ENCODE measurements at places on chromosomes 11 and 22.

GRCh38 chr11:134659882-134660281 lies 247.8 kb upstream of the B3GAT1 start:
- DNase-seq = no peak

DNA sequence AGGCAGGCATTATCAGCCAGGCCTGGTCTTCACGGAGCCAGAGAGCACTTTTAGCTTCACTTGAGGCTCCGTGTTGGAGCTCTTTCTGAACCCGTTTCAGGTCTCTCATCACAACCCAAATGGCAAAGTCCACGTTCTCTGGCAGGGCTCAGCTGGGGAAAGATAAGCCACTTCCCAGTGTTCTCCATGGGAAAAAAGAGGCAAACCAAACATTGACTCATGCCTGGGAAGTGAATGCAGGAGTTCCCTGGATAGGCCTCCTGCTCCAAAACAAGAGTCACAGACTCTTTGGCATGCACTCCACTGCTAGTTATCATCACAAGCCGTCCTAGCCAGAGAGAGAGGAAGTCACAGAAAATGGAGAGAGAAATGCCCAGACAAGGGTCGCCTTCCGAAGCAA lies 11.6 kb downstream of the OPCML start:
- DNase-seq = no peak

- no peak for DNase-seq
Measured at GRCh38 chr11:61589961-61590360, 9.1 kb upstream of the SYT7 start.

DNA sequence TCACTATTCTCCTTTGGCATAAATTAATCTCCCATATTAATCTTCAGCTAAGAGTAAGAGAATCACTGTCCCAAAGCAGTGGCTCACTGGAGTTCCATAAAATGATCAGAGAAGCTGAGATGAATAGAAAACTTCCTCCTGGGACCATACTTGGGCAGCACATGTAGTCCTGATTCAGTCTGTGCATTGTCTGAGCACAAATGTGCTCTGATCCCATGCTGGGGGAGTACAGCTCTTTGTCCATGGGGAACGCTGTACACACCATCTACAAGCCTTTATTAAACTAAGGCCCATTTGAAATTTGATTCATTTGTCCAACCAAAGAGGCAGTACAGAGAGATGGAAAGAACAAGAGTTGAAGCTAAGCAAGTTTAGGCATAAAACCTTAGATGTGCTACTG lies 147.4 kb upstream of the PGR start:
- no peak for DNase-seq

GRCh38 chr22:40322021-40322420 lies 24.3 kb upstream of the ADSL start:
- no peak for DNase-seq

DNA sequence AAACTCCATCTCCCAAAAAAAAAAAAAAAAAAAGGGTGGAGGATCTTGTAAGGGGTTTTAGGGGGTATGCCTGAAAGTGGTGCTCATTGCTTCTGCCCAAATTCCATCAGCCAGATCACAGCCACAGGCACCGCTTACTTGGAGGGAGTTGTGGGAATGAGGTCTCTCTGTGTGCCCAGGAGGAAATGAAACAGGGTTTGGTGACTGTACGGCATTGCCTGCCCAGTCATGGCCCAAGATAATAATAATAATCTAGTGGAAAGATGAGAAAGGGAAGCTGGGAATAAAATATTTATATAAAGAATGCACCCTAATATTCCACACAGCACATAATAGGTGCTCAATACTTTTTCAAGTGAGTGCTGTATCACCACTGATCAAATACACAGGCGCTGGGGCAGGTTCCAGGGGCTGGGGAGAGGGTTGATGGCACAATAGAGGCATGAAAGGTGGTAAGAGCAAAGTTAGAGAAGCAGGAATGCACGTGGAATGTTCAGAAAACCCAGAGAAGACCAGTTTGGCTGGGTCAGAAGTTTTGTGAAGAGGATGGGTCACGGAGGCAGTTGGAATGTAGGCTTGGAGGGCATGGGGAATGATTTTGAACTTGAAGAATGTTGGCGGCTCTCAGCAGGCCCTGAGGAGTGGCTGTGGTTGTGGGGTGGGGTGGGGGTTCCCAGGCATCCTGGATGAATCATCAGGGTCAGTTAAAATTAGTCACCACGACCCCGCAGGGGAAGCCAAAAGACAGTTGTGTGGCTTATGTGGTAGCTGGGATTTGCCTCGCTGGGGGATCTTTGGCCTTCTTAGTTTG lies 12.5 kb upstream of the MB start:
- DNase-seq = no peak

- no peak for DNase-seq
Measured at GRCh38 chr11:78085972-78086371, 6.3 kb upstream of the NDUFC2 start.

GRCh38 chr11:19239039-19239438 lies 1.7 kb downstream of the E2F8 start:
- no peak for DNase-seq

DNA sequence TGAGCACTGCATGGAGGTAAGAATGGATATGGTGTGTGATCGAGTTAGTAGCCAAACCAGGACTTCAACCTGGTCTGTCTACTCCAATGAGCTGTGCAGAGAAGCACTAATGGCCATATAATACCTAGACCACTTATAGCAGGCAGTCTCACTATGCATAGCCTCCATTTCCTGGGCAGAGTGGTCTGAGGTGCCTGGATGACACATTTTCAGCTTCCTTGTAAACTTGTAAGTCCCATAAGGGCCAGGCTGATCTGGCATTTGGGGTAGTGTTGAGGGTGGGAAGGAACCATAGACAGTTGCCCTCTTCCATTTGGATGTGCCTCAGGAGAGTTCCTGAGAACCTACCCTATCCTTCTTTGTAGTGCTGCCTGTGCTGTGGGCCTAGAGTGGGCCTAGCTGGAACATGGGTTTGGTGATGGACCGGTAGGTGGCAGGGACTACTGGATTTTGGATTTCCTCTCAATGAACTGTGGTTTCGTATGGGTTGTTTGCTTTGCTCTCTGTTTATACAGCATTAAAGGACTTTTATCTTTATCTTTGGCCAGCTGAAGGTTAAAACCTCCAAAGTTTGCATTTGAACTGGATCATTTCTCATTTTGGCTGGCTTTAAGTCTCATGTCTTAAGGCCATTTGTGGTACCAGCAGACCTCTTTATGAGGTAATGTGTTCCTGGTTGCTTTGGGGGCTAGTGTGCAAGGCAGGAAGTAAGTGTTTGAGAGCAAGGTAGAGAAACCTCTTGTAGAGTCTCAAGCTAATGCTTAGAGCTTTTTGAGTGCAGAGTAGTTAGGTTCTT lies 86.9 kb downstream of the STIM1 start:
- no peak for DNase-seq

DNA sequence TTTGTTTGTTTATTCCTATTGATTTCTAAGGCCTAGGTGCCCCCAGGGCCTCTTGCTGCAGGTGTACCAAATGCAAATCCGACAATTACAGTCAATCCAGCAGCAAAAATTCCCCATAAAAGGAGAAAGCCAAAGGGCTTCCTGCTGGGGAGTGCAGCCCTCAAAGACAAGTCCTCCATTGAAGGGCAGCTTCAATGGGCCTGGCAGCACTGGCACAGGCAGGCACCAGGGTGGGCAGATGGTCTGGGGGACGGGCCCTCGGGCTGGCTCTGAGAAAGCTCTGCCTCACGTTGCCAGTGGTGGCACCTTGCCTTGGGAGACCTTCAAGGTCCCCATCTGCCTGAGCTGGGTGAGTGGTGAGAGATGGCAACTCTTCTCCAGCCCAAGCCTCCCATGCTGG lies 128.0 kb downstream of the DSCAML1 start:
- no peak for DNase-seq

- DNase-seq = no peak
Measured at GRCh38 chr11:112421879-112422278, 161.2 kb upstream of the PLET1 start.

GRCh38 chr11:36638556-36638955 lies 40.5 kb upstream of the RAG2 start:
- DNase-seq = no peak

GRCh38 chr11:44701276-44701675 lies 25.5 kb upstream of the TSPAN18 start:
- no peak for DNase-seq

DNA sequence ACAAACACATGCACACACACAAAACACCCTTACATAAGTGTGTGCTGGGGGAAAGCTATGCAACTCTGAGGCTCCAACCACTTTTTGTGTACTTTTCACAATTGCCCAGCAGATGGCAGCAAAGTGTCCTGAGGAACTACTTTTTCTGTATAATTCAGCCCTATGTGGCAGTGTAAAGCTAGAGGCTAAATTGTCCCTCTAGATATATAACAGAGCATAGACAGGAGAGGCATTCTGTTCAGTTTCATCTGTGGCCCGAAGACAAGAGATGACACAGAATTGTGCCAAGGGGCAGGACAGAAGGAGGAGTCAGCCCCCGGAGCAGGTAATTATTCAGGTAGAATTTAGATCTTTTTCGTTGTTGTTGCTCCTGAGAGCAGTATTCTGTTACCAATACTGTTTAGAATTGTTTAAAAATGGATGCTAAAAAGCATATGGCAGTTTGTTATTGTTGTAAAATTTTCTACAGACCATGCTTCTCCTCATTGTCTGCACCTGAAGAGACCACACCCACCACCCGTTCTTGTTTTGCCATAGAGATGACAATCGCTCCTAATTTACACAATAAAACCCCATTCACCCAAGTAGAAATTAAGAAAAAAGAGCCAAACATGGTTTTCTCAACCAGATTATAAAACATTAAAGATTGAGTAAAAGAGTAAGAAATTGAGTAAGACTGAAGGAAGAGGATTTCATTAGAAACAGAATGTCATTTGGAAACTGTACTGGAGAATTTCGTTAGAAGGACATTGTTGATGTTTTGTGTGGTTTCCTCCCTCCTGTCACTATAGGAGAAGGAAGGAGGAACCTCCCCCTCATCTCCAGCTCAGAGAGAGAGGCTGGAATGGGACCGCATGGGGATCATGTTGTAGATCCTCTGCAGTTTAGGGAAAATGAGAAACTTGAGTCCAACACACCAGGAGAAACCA lies 14.5 kb upstream of the MS4A7 start:
- peak; percentile 34 for DNase-seq

- DNase-seq = no peak
Measured at GRCh38 chr22:23877566-23877965, 16.6 kb upstream of the MIF start.

DNA sequence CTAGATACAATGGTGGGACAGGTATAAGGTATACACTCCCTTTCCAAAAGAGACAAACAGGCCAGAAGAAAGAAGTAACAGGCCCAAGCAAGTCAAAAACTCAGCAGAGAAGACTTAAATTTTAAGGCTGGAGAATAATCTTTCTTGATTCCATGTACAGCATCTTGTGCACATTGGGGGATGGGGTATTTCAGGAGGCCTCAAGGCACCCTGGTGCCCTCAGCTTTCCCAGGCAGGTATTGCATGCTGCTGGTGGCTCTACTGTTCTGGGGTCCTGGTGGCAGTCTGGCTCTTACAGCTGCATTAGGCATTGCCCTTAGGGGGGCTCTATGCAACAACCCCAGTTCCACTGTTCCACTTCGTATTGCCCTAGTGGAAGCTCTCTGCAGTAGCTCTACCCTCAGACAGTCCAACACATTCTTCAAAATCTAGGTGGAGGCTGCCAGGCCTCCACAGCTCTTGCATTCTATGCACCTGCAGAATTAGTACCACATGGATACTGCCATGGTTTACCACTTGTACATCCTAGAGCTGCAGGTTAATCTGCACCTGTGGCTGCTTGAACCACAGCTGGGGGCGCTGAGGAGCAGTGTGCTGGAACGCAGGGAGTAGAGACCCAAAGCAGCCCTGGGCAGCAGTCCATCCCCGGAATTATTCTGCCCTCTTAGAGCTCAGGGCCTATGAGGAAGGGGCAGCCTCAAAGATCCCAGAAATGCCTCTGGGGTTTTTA lies 4.2 kb upstream of the CTSC start:
- DNase-seq = no peak

- no peak for DNase-seq
Measured at GRCh38 chr11:110093407-110094297, 460 bp downstream of the ZC3H12C start.
